Fibroblast of lung (primary cell): ENCODE measurements at places on chromosomes 5 and 9. TPM values are rescaled to one million over a fixed set of nuclear protein-coding genes. Genes with fewer than 3 reads are reported as not detected.

LRRC19 gene
- total RNA-seq = not detected in 2 replicates

ST8SIA4 gene
- total RNA-seq = 0.26 and 0.33 TPM in 2 replicates

RANBP17 gene
- total RNA-seq = 3.5 and 10.0 TPM in 2 replicates

FAM200C gene
- 4.9 and 5.3 TPM in 2 replicates for total RNA-seq

CDKN2A gene
- 10.8 and 19.2 TPM in 2 replicates for total RNA-seq

TIMD4 gene
- not detected in 2 replicates for total RNA-seq

KCNT1 gene
- not detected in 2 replicates for total RNA-seq

ATP10B gene
- not detected in 2 replicates for total RNA-seq

PCDHB7 gene
- total RNA-seq = 1.0 and 1.5 TPM in 2 replicates

CCDC112 gene
- total RNA-seq = 7.4 and 13.7 TPM in 2 replicates

CTNND2 gene
- total RNA-seq = not detected in 2 replicates

PCDHB14 gene
- total RNA-seq = 0.77 and 1.7 TPM in 2 replicates

PCDHAC1 gene
- 0.51 and 0.66 TPM in 2 replicates for total RNA-seq

FPGS gene
- 58.6 and 77.0 TPM in 2 replicates for total RNA-seq
